ENCODE measurements at places on chromosomes 11 and 22.

GRCh38 chr11:121291896-121292494, 576 bp upstream of the SC5D start:
- no peak for DNase-seq

DNA sequence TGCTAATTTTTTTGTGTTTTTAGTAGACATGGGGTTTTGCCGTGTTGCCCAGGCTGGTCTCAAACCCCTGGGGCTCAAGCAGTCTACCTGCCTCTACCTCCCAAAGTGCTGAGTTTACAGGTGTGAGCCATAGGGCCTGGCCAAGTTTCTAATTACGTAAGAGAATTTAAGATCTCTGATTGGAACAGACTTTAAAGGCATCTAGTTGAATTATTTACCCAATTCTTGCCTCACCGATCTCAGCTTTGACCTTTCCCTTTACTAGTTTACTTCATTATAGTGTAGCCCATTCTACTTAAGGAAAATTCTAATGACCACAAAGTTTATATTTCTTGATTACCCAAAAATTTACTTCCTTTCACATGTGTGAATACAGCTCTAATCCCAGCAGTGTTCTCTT, 81.6 kb downstream of the YAP1 start:
- no peak for DNase-seq

DNA sequence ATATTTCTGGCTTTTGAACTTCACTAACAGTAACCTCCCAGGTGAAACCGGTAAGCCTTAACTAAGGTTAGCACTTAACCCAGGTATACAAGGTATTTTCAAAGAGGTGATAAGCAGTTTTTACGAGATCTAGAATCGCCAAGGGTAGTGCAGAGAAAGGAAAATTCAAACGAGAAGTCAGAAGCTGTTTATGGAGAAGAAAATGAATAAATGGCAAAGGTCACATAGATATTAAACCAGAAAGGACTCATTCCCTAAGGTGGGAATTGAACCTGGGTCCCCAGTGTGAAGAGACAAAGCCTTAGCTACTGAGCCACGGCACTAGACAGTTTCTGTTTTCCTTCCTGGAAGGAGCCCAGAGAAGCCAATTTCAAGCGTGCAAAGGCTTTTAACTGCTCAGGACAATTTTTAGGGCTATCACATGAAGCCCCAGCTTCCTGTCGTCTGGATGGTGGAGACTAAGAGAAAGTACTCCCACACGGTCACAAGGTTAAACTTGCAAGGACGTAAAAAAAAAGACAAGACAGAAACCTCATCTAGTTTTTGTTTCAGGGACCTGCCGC, 5.7 kb upstream of the C1QTNF6 start:
- DNase-seq = no peak

- no peak for DNase-seq
Measured at GRCh38 chr11:23551706-23552105, 691.4 kb upstream of the CCDC179 start.

GRCh38 chr11:11563200-11563975, 58.4 kb downstream of the GALNT18 start:
- DNase-seq = no peak

DNA sequence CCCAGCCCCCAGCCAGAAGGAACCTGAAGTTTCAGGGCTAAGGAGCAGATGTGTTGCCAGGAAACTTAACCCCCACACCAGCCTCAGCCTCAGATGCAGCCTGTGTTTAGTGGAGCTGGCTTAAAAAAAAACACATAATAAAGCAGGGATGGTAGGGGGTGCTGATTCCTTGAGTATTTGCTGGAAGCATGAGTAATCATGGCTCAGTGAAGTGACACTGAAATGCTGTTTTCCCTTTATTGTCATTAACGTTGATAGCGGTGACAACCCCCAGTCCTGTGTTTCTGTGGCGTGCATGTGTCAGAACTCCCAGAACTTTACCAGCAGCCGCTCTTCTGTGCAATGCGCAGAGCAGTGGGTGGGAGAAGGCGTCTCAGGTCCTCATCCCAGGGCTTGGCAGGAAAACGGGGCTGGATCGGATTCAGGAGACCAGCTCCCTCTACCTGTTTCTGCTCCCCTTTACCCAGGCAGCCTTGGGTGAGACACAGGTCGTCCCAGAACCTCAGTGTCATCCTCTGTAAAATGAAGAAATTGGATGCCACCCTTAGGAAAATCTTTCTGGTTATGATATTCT, 1282.1 kb downstream of the TBC1D22A start:
- DNase-seq = no peak

DNA sequence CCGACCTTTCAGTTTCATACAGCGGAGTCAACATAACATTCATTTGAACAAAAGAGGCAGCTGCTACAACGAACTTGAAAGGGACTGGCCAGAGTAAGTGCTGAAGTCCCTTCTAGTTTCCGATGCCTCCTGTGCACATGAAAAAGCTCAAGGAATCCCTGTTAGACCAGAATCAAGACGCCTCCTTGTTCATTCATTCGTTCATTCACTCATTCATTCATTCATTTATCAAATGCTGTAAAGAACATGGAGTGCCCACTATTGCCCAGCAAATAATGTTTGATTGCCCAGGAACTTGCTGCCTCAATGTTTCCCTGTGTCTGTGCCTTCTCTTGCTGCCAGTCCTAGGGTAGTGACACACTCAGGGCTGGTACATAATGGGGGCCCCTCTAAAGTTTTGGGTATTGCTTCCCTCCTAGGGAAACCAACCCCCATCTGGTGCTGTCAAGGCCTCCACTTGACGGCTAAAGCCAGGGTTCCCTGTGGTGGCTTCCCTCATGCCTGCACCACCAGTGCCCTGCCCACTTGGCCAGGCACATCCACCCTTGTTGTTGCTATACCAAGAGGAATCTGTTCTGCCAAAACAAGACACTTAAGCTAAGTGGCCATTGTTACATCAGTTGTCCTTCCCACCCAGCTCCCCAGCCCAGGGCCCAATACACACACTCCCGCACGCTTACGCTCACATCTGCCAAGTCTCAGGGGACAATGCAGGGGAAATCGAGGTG, 3.8 kb downstream of the TMPRSS13 start:
- DNase-seq = no peak
